ENCODE measurements at places on chromosomes 13 and 19.

DNA sequence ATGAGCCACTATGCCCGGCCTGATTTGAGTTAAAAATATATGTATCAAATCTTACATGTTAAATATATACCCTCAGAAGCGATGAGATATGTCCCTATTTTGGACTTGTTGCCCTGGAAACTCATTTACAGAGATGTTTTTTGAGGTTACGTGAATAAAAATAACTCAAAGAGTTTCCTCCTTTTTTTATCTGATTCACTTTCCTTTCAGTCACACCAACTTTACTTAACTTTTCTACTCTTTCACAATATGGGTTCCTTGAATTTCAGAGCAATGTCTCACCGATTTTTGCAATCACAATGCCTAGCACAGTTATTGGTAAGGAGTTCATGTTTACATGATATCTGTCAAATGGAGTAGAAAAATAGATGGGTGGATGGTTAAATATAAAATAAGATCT lies 2.3 kb downstream of the OR7C2 start:
- DNase-seq, result no peak

DNA sequence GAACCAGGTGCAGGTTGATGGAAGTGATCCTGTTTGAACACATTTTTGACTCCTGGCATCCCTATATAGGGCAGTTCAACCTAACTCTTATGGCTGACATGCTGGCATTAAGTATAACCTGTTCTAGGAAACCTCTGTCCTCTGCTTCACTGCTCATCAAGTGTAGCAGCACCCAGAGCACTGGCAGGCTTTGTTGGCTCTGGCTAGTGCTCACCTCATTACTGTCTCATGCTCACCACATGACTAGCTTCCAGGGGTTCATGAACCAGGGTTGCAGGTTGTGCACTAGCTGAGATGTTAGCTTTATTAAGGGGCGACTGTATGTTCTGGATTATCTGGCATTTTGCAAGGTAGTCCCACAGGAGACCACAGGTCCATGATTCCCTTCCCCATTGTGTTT lies 63.6 kb downstream of the B3GLCT start:
- DNase-seq, result no peak

GRCh38 chr13:23632048-23632582 lies 61.9 kb downstream of the TNFRSF19 start:
- DNase-seq, result no peak

DNA sequence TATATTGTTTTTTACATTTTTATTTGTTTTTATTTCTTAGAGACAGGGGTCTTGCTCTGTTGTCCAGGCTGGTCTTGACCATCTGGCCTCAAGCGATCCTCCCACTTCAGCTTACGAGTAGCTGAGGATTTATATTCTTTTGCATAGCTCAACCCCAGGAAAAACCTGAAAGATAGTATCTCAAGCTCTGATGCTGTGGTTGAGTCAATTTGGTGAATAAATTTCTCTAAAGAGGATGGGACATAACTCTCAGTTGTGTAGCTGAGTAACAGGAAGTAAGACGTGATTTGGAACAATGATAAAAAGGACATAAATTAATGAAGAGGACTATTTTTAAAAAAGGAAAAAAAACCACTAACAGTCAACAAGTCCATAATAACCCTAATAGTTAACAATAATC lies 79.8 kb upstream of the TNFSF11 start:
- no peak for DNase-seq

GRCh38 chr19:4831304-4831978 lies at the start of gene TICAM1:
TICAM1 (minus strand) TSS chr19:4831712; CDS start chr19:4818377, 13,335 bp downstream.
- peak; percentile 57 for DNase-seq

DNA sequence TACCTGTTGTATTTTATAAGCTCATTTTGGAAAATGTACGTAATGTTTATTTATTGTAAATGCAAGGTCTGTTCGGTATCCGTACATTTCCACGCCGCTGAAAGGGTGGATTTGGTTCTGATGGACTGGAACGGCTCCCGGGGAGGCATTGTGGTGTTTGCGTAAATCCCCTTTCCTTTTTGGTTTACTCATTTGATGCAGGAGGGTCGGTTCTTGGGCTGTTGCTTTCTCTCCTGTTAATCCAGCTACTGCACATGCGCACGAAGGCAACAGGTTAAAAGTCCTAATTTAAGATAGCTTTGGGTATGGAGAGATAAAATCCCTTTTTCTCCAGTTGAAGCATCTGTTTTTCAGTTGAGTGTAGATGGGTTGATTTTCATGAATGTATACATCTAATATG lies 224.4 kb downstream of the TM9SF2 start:
- no peak for DNase-seq

DNA sequence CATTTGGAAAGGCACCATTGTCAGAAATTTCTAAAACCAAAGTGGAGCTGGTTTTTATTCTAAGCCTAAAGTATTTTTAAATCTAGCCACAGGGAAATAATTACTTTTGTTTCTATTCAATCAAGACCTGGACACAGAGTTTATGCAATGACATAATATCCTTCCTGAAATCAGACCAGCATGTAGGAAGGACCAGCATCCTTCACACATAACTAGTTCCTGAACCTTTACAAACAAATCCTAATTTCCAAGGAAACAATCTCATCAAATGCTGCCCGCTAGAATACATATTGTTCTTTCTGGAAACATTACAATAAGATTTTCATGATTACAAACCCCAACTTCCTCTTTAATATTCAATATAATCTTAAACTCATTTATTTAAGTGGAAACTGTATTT lies 1.5 kb downstream of the STARD13 start:
- no peak for DNase-seq

DNA sequence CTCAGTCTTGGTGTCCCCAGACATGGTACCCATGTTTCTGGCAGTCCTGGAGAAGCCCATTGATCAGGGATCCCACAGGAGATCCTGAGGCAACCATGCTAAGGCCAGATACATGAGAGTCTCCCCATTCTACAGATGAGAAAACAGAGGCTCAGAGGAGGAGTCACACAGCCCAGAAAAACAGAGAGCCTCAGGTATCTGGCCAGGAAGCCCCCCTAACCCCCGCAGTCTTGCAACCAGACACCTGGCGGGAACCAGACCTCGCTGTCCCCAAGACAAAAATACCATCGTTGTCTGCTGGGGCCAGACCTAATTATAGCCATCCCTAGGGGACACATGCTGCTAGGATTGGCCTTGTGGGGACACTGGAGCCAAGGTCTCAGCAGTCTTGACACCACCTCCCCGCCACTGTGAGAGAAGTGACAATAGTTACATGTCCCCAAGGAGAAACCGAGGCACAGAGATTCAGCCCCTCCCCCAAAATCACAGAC lies 1.6 kb upstream of the PDE4C start:
- DNase-seq, result no peak

DNA sequence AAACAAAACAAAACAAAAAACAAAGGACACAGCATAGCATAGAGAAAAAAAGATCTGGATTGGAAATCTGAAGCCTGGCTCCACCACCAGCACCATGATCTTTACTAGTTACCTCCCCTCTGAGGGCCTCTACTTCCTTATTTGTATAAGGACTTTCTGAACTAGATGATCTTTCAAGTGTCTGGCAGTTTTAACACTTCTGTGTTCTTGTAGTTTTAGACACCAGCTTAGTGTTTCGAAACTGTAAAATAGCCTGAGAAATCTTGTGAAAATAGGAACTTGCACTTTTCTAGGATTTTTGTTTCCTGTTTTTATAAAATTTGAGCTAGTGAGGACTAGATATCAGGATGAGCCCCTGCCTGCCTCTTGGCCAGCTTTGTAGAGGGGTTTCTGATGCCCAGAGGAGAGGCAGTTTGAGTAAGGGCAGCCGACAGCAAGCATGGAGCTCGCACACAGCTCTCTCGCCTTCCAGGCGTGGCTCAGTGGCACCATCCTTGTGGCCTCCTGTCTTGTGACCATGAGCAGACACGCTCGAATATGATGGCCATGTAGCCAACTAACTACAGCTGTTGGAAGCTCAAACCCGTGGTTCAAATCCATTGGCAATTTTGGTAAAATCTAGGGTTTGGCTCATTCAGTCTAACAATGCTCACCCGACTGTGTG lies 319.0 kb downstream of the KCNRG start:
- no peak for DNase-seq

- no peak for DNase-seq
Observed at GRCh38 chr13:86020351-86021002, 221.3 kb upstream of the SLITRK6 start.

DNA sequence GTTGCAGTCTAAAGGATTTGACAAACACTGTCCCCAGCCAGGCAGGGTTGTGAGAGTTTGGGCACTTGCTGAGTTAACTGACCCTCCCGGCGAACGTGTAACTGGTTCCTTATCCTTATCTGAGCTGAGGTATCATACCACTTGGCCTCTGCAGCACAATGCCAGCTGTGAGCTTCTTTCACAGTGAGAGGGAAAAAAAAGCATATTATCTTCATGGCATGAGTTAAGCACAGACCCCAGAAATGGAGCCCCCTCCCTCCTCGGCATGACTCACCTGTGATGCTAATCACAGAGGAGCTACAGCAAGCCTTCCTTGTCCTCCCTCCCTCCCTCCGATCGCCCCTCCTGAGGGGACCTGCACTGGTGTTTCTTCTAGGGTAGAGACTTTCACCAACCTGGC lies 60.5 kb downstream of the EFNB2 start:
- DNase-seq, result no peak

DNA sequence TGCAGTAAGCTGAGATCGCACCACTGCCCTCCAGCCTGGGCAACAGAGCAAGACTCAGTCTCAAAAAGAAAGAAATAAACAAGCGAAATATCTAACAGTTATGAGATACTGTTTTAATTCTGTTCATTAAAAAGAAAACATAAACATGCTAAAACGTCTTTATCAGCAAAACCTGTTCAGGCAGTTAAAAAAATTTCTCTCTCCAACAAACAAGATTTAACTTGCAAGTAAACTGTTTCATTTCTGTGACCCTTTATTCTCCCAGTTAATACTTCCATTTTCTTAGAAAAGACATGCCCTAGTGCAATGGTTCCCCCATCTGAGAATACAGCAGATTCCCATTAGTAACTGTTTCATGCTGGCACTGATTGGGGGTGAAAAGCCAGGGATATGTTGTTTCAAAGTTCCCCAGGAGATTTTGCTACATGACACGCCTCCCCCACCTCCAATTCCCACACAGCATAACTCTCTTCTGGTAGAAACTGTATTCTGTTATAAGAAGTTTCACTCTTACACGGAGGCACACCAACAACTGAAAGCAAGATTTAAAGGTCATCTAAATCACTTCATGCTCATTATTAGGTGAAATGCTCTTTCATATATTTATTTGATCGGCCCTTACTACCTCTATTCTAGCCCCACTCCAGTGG lies 24.4 kb downstream of the ELF1 start:
- no peak for DNase-seq

DNA sequence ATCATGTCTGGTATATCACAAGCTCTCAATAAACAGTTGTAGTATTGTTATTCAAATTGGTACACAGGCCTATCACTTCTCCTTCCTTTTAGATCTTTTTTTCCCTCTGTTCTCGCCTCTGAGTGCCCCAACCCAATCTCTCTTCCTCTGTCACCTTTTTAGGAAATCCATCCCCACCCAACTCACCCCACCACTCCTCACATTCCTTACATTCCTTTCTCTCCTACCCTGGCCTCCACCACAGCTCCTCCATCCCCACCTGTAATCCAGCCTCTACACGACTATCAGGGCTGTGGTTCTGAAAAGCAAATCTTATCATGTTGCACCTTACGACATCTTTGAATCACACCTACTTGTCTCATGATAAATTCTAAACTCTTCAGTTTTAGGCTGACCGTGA lies 545.4 kb upstream of the GPC6 start:
- no peak for DNase-seq

DNA sequence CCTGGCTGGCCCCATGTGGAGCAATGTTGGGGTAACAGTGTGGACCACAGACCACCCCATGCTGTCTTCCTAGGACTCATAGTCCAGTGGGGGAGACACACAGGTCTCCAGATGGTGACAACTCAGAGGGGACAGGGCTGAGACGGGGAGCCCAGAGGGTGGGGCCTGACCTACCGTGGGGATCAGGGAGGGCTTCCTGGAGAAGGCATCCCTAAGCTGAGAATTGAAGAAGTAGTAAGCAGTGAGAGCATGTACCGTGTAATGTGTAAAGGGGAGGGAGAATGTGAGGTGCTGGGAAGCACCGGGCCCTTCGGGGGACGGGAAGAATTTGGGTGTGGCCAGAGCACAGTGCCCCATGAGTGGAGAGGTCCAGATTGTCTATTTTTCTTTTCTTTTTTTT lies 31.0 kb downstream of the PPP1R37 start:
- DNase-seq, result no peak

DNA sequence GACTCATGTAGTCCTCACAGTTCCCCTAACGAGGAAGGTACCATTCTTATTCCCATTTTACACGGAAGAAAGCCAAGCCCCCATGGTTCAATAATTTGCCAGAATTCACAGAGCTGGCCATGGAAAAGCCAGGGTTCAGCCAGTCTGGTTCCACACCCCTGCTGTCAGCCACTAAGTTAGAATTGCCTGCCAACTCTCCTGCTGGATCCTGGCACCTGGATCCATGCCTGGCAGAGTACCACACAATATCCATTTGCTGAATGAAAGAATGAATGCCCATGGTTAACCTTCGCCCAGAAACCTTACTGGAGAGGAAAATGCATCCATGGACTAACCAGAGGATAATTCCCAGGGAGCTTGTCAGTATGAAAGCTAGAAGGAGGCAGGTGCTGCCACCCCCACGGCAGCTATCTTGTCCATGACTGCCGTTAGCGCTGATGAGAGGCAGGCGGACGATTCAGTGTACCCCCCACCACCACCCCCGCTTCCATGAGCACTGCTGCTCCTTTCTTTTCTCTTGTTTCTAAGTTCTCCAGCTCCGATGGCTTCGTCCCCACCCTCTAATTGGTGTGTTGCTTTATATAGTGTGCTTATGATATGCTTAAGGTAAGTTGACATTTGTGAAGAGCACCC lies 114.5 kb downstream of the SLC7A1 start:
- no peak for DNase-seq

DNA sequence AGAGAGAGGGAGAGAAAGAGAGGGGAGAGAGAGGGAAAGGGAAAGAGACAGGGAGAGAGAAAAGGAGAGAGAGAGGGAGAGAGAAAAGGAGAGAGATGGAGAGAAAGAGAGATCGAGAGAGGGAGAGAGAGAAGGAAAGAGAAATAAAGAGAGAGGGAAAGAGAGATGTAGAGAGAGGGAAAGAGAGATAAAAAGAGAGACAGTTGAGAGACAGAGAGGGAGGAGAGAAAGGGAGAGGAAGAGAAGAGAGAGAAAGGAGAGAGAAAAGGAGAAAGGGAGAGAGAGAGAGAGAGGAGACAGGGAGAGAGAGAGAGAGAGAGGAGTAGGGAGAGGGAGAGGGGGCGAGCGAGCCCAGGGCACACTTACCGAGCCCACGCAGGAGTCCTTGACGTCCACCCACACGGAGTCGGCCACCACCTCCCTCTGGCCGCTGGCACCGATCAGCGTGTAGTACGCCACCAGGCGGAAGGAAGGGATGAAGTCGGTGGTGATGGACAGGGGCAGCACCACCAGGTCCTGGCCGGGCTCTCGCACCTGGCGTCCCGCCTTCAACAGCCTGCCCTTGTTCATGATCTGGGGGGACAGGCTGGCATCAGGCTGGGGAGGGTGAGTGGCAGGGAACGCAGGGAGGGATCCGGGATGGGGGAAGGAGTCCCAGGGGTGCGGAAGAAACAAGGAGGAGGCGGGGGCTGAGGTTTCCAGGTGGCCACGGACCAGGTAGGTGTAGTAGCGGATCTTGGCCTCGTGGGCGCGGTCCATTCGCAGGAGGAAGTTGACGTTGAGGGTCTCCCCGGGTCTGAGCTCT lies 10.0 kb downstream of the C3 start:
- DNase-seq, result no peak
